ENCODE measurements at places on chromosomes 3 and 15. TPM values are rescaled to one million over a fixed set of nuclear protein-coding genes. Genes with fewer than 3 reads are reported as not detected.
A peak's percentile ranks its signal among the peaks of the same experiment; 100 is the strongest.

The PLSCR1 gene
- polyA plus RNA-seq = 36.0 TPM

DNA sequence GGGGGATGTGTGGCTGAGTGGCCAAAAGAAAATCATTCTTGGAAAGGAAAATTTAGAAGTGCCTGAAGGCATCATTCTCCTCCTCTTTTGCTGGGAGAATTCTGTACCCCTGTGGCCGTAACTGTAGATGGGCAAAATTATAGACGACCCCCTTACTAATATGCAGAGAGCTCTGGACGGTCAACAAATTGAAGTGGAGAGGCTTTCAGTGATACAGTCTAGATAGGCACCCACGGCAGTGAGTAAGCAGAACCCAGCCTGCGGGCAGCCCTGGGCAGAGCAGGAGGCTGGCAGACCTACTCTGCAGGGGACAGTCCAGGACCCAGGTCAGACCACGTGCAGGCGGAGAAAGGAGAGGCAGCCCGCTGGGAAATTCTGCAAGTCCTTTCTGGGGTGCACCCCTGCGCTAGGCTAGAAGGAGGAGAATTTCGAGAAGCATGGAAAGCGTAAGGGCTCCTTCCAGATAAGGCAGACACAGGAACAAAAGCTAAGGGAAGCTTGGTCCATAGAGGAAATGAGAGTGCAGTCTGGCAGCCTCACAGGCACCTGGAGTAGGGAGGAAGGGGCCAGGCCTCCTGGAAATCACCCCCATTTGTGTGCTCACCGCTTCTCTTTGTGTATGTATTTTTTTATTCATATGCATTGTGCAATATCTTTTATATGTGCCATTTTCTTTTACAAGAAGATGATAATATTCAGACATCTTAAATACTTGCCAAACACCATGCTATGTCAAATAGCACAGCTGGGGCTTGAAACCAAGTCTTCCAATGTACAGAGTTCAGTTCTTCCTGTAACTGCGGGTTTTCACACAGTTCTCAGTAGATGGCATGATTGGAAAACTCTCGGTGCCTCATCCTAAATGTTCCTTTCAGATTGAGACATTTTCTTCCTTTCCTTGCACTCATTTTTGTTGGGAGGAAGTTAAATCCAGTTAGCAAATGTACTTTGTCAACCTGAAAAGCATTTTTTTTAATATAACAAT lies 40.2 kb downstream of the LRRK1 start:
- H3K4me1 ChIP-seq = peaks cover 23% of the 10 kb centered on the region
- no peak overlapping the region for H3K4me3 ChIP-seq
- no peaks in the 10 kb centered on the region for H3K36me3 ChIP-seq
- DNase-seq = no peak

- peaks cover 50% of the 10 kb centered on the region for H3K4me1 ChIP-seq
- H3K27me3 ChIP-seq = no peaks in the 10 kb centered on the region
- no peaks in the 10 kb centered on the region for H3K36me3 ChIP-seq
- no peak overlapping the region for H3K4me3 ChIP-seq
- no peak for DNase-seq
- peak overlapping the region; percentile 47 for H3K27ac ChIP-seq
These were observed 36.2 kb downstream of the GLB1 start for GRCh38 chr3:33060609-33061337.

DNA sequence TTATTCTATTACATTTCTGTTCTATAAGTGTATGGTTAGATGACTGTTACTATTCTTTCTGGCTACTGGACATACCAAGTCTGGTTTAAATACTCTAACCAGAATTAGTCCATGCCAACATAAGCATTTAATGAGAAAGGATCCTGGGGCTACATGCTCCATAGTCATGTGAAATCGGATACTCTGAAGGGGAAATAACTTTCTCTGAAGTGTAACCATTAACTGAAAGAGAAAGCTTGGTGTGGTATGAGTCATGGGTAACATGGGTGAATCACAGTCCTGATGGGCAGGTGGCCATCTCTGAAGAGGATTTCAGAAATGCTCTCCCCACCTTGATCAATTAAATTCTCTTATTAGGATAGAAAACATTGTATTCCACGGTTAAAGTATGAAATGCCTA lies 69.4 kb downstream of the FHIT start:
- peaks cover 21% of the 10 kb centered on the region for H3K4me1 ChIP-seq
- H3K4me3 ChIP-seq = no peak overlapping the region
- H3K27me3 ChIP-seq = no peaks in the 10 kb centered on the region
- DNase-seq = no peak

DNA sequence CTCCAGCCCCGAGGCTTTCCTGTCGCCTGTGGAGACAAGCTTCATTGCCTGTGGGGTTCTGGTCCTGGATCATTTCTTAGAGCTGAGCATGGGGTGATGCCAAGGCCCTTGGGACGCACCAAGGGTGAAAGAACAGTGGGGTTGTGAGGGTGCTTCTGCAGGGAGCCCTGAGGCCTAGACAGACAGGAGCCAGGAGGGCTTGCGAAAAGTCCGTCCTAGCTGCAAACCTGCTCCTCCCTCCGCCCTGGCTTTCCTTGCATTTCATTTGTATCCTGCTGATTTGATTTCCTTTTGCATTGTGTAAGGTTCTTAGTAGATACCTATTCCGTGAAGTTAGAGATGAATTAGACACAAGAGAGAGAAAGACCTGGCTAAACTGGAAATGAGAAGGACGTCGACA lies 286.9 kb upstream of the C2CD4B start:
- H3K4me1 ChIP-seq = no peaks in the 10 kb centered on the region
- H3K36me3 ChIP-seq = no peaks in the 10 kb centered on the region
- no peak overlapping the region for H3K27ac ChIP-seq

GRCh38 chr3:55339390-55339789 lies 147.7 kb downstream of the WNT5A start:
- H3K4me3 ChIP-seq = no peak overlapping the region
- no peaks in the 10 kb centered on the region for H3K4me1 ChIP-seq
- no peak overlapping the region for H3K27ac ChIP-seq
- H3K36me3 ChIP-seq = no peaks in the 10 kb centered on the region
- no peaks in the 10 kb centered on the region for H3K27me3 ChIP-seq

DNA sequence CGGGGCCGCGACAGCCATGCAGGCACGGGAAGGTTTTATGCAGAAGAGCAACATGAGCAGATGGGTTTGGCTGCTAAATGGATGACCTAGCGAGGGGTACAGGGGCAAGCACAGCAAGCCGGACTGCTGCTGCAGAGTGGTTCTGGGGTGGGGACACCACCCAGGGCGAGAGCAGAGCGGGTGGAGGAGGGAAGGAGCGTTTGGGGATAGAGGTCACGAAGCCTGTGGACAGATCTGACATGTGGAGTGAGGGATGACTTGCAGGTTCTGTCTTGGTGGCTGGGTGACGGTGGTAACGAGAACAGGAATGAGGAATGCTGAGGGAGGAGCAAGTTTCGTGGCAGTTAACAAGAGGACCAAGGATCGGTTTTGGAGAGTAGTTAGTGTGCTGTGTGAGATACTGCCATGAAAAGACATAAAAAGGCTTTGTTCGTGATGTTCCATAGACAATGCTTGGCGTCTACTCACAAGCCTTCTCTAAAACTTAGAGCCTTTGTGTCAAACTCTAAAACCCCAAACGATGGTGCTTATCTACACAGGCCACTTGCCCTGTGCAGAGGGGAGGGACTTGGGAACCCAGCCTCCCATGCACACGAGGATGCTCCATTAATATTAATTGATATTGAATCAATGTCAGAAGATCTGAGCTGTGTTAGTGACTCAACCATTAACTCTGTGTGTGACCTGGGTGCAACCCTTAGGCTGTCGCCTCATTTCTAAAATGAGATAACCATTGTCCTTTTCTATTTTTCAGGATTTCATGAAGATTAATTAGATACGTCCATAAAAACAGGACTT lies 132.7 kb upstream of the SLC2A2 start:
- H3K27ac ChIP-seq = no peak overlapping the region
- peaks cover 5% of the 10 kb centered on the region for H3K36me3 ChIP-seq
- DNase-seq = no peak
- no peak overlapping the region for H3K4me3 ChIP-seq
- no peaks in the 10 kb centered on the region for H3K4me1 ChIP-seq

The CIDEC gene
- polyA plus RNA-seq = not detected

DNA sequence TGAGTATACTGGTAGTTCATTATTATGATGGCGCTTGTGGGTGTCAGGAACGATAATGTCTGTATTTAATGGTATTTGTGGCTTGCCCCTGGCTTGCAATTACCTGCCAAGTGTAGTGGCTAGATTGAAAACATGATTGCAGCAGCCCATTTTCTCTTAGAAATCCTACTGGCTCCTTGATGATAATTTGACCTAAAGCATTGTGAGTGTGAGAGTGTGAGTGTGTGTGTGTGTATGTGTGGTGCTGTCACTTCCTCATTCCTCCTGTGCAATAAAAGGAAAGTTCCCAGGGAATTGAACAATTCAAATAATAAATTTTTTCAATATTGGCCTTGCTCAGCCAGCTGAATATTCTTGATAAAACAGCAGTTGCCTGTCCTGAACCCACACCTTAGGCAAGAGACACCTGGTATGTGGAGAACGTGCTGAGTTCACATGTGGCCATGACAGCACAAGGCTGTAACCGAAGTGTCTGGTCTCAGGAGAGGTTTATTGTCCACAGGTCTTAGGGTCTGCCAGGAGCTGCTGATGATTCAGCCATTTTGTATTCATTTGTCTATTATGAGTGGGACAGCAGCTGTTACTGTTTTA lies 193.3 kb downstream of the CD47 start:
- no peak overlapping the region for H3K27ac ChIP-seq
- H3K4me3 ChIP-seq = no peak overlapping the region

- peak overlapping the region; percentile 41 for H3K27ac ChIP-seq
- no peak for DNase-seq
- peaks cover 28% of the 10 kb centered on the region for H3K27me3 ChIP-seq
- no peaks in the 10 kb centered on the region for H3K36me3 ChIP-seq
- H3K4me3 ChIP-seq = no peak overlapping the region
- no peaks in the 10 kb centered on the region for H3K4me1 ChIP-seq
These were observed 66.7 kb upstream of the GATA2 start for GRCh38 chr3:128559486-128560225.

DNA sequence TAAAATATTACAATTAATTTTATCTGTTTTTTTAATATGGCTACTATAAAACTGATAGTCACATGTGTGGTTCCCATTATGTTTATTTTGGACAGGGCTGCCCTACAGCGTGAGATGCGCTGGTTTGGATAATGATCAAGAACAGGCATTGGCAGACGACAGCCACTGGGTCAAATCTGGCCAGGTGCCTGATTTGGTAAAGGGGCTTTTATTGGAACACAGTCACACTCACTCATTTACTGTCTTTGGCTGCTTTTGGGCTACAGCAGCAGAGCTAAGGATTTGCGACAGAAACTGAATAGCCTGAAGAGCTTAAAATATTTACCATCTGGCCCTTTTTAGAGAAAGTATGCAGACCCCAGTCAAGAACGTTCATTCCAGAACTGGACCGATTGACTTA lies 724.2 kb upstream of the CFAP20DC start:
- DNase-seq = no peak
- no peaks in the 10 kb centered on the region for H3K36me3 ChIP-seq
- peaks cover 36% of the 10 kb centered on the region for H3K4me1 ChIP-seq

The AHSG gene
- not detected for polyA plus RNA-seq

DNA sequence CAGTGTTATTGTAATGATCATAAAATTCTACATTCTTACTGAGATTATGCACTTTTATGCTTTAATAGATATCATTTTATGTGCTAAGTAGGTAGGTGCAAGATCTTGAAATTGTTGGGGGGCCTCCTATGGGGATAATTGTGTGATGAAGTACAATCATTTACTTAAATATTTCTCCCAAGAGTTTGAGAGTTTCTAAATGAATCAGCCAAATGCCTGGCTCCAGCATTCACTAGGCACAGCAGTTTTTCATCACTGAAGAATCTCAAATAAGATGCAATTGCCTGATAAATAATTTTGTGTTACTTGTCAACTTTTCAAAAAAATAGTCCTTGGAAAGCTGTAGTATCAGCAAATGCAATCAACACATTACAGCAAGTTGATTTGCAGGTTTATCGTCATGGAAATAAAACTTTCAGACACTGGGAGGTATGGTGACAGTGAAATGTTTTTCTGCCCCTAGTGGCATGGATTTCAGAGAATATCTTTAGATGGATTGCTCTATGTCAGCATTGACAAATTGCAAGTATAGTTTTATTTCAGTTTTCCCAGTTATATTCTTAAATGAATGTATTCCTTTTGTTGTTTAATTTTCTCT lies 167.1 kb downstream of the NEK11 start:
- no peaks in the 10 kb centered on the region for H3K27me3 ChIP-seq
- no peak overlapping the region for H3K4me3 ChIP-seq
- H3K36me3 ChIP-seq = no peaks in the 10 kb centered on the region

Measured in naive B cell (primary cell).